ENCODE measurements at places on chromosomes 2 and 18.

- no peak for DNase-seq
Observed at GRCh38 chr2:31402388-31402787, 12.2 kb downstream of the XDH start.

- DNase-seq: no peak
Observed at GRCh38 chr18:47628240-47628781, 302.1 kb downstream of the SMAD2 start.

- DNase-seq: no peak
Observed at GRCh38 chr2:10224734-10225133, 78.0 kb upstream of the HPCAL1 start.

DNA sequence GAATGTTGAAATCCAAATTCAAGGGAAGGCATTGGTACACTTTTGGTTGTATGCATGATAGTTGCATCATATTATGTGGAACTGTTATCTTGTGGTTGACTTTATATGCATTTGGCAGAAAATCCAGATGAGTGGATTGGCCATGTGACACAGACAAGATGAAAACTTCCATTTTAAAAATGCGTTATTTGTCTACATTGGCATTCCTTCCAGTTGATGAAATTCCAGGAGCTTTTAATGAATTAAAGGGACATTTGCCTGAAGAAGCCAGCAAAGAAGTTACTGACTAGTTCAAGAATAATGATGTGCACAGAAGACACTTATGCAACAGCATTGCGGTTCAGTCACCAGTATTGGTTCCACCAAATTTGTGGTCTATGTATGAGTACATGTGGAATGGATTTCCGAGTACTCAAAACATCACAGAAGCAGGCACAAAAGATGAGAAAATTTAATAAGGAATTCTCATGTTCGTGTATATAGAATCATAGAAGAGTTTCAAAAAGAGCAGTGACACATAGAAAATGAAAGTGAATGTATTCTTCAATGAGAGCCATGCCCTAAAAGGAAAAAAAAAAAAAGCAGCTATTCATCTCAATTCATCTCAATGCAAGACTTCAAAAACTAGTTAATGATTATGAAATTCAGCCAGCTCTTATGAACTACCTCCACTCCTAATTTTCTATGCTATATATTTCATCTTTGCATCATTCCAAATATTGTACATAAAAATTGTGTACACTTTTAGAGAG lies 232.1 kb downstream of the RBM43 start:
- no peak for DNase-seq

- DNase-seq: no peak
Observed at GRCh38 chr2:46013726-46014125, 283.5 kb upstream of the EPAS1 start.

Measured in mucosa of descending colon (tissue), 3 donors.